ENCODE measurements at places on chromosomes 11 and 22.
A peak's percentile ranks its signal among the peaks of the same experiment; 100 is the strongest.

DNA sequence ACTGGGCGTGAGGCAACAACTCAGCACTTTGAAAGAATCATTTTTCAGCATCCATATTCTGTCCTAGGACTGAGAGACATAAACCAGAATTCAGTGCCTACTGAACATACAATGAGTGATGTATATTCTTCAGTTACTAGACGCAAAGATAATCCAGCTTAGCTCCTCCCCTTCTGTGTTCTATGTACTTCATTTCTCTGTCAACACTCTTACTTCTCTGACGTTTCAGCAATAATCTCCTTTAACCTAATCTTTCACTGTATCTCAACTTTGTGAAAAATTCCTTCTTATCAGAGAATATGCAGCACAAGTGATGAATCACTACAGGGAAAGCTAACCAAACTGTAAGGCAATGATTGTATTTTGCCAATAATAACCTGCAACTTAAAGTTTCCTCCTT, 2.5 kb upstream of the OR51B5 start:
- no peak for DNase-seq

GRCh38 chr11:61516675-61517572, 8.4 kb downstream of the LRRC10B start:
- DNase-seq, result peak; percentile 72

- DNase-seq, result peak; percentile 74
These were observed 1.3 kb upstream of the LPXN start for GRCh38 chr11:58576887-58577471.

DNA sequence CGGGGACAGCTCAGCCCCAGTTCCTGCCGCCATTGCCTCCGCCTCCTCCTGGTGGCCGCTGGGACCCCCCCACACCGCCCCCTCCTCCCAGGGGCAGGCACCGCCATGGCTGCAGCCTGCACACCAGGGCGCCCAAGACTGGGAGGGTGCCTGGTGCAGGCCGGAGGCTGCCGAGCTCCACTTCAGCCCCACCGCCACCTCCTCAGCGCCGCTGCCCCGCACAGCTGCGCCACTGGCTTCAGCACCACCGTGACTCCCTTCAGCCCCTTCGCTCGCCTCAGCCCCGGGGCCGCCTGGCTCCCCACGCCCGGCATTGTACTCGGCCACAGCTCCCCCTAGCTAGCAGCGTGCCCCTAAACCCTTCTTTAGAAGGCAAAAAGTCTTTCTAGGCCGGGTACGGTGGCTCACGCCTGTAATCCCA, 131.1 kb downstream of the CRYBB2 start:
- no peak for DNase-seq

- no peak for DNase-seq
These were observed 128.2 kb downstream of the PHF21B start for GRCh38 chr22:44881624-44882023.

DNA sequence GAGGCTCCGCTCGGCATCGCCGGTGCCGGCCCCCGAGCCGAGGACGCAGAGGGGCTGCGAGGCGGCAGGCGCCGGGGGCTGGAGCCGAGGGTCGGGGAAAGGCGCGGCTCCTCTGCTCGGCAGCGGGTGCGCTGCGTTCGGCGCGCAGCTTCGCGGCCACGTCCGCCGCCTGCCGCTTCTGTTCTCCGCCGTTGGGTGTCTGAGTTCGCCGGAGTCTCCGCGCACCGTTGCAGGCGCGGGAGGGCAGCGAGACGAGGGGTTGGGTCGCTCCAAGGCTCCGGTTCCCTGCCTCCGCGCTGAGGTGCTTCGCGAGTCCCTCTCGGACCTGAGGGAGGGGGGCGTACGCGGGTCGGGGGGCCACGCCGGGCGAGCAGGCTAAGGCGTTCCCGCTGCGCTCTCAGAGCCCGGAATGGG, 347 bp downstream of the MN1 start:
- peak; percentile 74 for DNase-seq

DNA sequence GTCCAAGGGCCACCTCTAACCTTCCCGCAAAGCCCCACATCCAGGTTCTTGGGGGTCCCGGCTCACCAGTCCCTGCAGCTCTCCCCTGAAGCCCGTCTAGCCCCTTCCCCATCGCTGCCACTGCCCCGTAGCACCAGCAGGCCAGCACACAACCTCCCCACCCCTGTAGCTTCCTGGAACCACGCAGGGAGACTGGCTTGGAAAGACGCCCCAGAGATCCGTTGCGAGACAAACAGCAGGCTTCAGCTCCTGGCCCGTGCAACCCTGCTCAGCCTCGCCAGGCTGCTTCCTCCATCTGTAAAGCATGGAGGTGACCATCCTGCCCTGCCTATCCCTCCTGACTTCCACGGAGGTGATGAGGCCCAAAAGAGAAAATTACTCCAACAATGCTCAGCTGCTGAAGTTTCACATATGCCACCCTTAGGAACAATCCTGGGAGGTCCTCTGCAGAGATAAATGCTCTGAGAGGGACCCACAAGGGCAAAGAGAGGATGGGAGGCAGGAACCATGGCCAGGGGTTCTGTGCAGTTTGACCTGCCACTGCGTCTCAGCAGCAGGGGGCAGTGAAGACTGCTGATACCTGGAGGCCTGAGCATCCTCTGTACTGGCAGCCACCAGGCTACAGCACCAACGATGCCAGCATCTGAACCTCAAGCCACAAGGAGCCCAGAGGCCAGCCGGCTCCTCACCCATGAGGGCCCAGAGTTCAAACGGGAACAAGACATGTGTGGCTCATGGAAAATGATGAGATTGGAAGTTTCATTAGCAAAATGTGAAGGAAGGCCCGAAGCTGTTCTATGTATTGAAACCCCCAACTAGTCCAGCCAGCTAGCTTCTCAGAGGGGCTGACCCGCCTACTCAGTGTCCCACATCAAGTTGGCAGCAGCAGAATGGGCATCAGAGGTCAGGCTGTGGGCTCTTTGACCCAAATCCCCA, 16.1 kb downstream of the DGCR2 start:
- DNase-seq, result no peak

DNA sequence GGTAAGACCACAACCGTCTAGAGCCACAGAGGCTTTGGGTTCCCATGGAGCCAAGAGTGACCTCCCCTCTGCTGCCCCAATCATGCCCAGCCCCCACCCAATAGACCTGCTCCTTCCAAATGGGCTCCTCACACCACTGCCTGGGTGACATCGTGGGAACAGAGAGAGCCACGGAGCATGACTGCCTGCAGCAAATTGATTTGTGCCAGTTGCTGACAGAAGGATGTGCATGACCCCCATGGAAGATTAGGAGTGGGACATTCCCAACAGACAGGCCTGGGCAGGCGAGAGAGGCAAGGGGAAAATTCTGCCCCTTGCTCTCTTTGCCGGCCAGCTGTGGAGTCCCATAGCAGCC, 88.5 kb downstream of the TENM4 start:
- DNase-seq, result no peak

DNA sequence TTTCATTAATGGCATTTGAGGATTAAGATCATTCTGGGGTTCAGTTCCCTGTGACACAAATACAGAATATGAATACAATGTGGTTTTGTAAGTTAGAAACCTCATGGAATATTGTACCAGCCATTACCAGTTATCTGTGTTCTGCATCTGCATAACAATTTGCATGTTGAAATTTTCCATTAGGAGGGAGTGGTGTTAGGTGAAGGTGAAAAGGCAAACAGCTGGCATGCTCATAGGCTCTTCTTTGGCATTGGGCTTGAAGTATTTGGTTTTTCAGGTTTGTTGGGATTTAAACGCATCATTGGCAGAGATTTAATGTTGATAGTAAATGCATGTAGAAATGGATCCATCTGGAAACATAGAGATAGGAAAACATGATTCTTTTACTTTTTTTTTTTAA, 18.6 kb downstream of the RTN3 start:
- no peak for DNase-seq

GRCh38 chr11:62914416-62914815, 6.7 kb downstream of the CHRM1 start:
- no peak for DNase-seq

DNA sequence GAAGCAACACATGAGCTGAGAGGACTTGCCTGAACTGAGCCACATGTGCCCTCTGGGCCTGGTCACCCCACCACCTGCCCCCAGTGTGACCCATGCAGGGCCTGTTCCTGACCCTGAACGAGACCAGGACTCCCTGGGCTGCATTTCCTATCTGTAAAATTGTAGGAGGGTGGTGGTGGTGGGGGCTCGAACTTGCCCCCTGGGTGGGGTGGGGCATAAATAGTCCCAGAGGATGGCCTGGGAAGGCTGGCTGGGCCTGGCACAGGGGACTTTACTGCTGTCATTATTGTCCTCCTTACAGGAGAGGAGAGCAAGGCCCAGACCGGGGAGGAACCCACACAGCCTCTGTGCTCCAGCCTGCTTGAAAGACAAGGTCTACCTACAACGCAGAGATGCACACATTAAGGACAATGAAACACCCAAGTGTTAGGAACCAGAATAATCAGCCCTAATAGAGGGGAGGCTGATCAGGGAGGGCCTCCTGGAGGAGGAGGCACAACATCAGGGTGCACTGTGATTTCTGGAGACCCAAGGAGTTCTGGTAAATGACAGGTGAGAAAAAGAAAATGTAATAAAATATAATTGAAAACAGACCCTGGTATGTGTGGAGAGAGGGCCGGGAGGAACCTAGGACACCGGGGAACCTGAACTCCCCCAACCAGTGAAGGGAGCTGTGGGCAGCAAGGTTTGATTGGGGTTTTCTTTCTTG, 2.8 kb upstream of the AIFM3 start:
- DNase-seq, result no peak

GRCh38 chr22:33380789-33381530, 322.8 kb upstream of the SYN3 start:
- DNase-seq, result peak; percentile 72

DNA sequence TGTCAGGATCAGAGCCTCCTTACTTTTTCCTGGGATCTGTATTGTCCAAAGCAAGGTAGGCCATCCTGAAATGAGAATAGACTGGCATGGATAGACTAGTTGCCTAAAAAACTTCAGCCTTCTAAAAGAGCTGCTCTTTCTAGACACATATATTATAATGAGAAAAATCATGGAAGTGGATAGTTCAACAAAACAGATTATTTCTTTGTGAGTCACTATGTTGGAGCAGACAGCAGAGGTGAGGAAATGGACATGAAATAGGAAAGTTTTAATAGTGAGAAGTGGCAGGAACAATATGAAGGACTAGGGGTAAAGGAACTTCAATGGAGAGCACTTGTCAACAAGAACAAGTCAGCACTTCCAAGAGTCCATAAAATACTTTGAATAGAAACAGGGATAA, 101.9 kb upstream of the ANO3 start:
- DNase-seq, result no peak

DNA sequence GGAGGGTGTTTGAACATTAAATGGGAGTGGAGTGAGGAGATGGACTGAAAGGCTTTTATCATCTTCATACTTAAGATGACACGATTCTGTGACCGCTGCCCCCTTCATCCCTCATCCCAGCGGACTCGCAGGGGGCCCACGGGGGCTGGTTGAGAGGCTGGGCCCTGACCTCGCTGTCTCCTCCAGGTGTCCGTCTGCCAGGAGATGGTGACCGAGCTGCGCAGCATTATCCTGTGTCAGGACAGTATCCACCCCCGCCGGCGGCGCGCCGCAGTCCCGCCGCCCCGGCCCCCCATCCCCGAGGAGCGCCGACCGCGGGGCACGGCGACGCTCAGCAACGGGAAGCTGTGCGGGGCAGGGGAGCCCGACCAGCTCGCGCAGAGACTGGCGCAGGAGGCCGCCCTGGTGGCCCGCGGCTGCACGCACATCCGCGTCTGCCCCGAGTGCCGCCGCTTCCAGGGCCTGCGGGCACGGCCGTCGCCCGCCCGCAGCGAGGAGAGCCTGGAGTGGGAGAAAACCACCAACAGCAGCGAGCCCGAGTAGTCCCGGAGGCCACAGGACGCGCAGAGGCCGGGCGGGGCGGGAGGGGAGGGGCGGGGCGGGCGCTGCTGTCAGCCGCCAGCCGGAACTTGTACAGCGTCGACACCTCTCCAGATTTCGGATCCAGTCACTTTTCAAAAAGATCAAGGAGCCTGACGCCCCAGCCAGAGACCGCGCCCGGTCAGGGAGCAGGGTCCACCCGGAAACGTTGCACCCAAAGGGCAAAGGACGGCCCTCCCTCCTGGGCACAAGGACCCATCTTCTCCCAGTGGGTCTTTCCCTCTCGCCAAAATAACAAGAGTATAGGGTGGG, 38.0 kb upstream of the TBCEL start:
- peak; percentile 74 for DNase-seq

GRCh38 chr11:13065200-13065787, 56.2 kb downstream of the RASSF10 start:
- no peak for DNase-seq

DNA sequence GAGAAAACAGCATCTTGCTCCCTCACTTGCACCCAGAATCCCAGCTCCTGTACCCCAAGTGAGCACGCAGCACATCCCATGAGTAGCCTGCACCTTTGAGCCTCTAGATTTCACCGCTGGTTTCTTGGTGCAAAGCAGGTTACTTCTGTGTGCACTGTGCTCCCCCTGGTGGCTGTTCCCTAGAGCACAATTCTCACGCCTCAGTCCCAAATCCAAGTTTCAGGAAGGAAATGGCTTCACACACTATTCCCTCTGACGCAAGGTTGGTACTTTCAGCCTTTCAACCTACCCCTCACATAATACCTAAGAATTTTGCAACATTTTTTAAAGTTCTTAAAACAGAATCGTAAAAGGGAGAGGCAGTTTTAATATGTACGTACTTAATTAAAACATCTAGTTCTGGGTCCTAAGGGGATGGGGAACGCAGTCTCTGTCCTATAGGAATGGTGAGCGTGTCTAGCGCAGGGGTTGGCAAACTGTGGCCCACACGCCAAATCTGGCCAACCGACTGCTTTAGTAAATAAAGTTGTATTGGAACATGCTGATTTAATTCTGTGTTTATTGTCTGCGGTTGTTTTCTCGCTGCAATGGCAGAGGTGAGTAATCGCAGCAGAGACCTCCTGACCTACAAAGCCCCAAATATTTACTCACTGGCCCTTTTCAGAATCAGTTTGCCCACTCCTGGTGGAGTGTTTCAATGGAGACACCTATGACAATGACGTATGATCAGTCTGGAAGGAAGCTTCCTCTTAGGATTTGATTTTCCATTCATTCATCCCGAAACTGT, 27.5 kb downstream of the DHCR7 start:
- DNase-seq, result peak; percentile 47

DNA sequence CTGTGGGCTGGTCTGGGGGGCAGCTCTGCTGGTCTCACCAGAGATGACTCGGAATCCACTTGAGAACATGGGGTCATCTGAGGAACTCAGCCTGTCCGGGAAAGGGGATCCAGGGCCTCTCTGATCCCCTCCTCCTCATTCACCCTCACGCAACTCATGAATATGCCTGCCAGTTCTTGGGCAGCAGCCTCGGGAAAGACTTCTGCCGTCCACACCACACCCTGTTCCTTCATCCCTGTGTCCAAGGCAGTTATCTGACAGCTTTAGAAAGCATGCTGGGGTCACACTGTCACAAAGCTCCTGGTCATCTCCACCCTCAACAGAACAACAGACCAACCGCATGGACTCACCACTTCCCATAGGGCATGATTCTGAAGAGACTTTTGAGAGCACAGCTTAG, 88.3 kb downstream of the AMOTL1 start:
- no peak for DNase-seq

GRCh38 chr11:679271-680207, 15.5 kb downstream of the DEAF1 start:
- no peak for DNase-seq

DNA sequence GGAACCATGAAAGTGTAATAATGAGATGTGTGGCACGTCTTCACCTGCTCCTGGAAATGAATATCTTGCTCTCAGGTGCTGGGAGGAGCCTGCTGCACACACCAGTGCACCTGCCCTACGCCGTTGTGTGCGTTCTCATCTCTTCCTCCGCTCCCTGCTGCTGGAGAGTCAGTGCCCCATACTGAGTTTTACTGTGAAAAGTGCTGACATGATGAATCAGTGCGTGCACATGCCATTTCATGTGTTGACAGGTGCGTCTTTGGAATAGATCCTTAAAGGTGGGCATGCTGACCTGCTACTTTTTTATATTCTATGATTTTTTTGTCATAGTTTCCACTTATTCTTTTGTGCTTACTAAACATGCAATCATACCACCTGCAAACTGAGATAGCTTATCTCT, 1015.8 kb downstream of the BRD1 start:
- no peak for DNase-seq
